ENCODE measurements at places on chromosomes 16 and 17. TPM values are rescaled to one million over a fixed set of nuclear protein-coding genes. Genes with fewer than 3 reads are reported as not detected.

- no peaks in the 10 kb centered on the region for H3K36me3 ChIP-seq
- H3K4me1 ChIP-seq: no peaks in the 10 kb centered on the region
- no peak overlapping the region for H3K27ac ChIP-seq
- no peak for DNase-seq
- no peak overlapping the region for H3K4me3 ChIP-seq
These were observed 151.1 kb upstream of the MYOCD start for GRCh38 chr17:12514596-12514995.

GRCh38 chr17:39745335-39746144 lies 7.8 kb downstream of the GRB7 start:
- H3K4me3 ChIP-seq: no peak overlapping the region
- H3K4me1 ChIP-seq: peaks cover 23% of the 10 kb centered on the region
- DNase-seq: no peak

DNA sequence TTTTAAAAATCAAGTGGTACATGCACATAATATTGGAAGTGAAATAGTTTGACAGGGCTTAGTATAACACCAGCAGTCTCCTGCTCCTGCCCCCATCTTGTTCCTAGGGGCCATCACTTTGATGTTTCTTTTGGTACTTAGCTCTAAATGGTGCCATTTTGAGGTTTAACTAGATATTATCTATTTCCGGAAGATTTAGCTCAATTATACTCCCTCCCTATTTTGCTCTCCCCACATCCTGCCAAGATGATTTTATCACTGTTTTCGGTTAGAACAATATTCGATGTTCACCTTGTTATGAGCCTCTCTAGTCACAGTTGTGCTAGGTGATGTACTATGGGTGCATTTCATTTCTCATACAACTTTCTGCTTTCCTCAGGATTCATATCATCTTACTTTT lies 20.0 kb upstream of the SLC35G3 start:
- DNase-seq: no peak
- H3K27ac ChIP-seq: no peak overlapping the region
- H3K36me3 ChIP-seq: no peaks in the 10 kb centered on the region

DNA sequence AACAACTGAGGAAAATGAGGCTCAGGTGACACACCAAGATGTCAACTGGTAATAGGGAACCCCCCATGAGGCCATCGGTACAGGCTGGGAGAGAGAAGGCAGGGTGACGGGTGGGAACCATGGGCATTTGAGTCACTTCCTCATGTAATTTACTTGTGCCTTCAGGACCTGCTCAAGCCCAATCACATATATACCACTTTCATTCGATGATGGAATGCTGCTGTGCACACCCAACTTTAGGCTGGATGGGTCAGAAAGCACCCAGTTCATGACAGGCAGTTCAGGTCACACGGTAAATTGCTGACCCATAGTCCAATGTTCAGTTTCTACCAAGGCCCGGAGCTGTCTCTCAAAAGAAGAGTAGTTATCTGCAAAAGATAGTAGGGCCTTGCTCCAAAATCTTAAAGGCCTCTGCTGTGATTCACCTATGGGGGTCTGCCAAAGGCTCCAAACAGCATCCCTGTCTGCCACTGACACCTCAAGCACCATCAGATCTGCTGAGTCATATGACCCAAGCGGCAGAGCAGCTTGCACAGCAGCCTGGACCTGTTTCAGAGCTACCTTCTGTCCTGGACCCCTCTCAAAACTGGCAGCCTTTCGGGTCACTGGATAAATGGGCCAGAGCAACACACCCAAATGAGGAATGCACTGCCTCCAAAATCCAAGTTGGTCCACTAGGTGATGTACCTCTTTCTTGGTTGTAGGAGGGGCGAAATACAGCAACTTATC lies 24.7 kb downstream of the ZZEF1 start:
- no peak overlapping the region for H3K4me3 ChIP-seq
- no peak overlapping the region for H3K27ac ChIP-seq
- H3K36me3 ChIP-seq: peaks cover 2% of the 10 kb centered on the region
- H3K4me1 ChIP-seq: no peaks in the 10 kb centered on the region

DNA sequence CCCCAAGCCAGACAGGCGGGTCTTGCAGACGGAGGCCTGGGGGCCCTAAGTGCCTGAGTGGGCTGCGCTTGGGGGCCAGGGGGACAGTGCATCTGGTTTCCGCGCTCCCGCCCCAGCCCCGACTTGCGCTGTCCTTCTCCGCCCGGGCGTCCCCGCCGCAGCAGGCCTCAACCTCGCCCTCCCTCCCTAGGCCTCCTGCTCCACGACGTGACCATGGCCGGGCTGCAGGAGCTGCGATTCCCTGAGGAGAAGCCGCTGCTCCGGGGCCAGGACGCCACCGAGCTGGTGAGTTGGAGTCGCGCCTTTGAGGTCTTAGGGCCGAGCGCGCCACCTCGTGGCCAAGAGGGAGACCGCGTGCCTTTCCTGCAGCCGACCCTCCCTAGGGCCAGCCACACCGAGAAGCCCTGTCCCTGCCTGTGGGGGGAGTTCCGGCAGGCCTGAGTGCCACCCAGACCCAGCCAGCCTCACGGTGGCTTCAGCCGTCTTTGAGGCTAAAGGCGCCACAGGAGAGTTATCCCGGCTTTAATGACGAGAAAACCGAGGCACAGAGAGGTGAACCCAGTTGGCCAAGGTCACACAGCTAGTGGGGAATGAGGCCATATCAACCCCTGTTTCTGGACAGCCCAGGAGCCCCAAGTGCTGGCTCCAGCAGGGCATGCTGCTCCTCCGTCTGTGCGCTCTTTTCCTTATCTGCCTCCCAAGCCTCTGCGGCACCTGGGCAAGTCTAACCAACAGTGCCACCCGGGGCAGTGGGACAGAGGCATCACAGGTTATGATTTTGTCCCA lies 12.2 kb upstream of the NDRG4 start:
- no peak overlapping the region for H3K4me3 ChIP-seq
- H3K4me1 ChIP-seq: peaks cover 4% of the 10 kb centered on the region
- DNase-seq: peak; percentile 56
- no peaks in the 10 kb centered on the region for H3K36me3 ChIP-seq

KCNJ18 gene
- not detected for total RNA-seq

GRCh38 chr16:57810197-57811031 lies 8.1 kb upstream of the KIFC3 start:
- no peaks in the 10 kb centered on the region for H3K27me3 ChIP-seq
- DNase-seq: peak; percentile 82
- peaks cover 54% of the 10 kb centered on the region for H3K4me1 ChIP-seq
- no peak overlapping the region for H3K4me3 ChIP-seq
- H3K36me3 ChIP-seq: no peaks in the 10 kb centered on the region

- H3K4me1 ChIP-seq: peaks cover 35% of the 10 kb centered on the region
- no peaks in the 10 kb centered on the region for H3K27me3 ChIP-seq
- peak overlapping the region; percentile 43 for H3K27ac ChIP-seq
- H3K4me3 ChIP-seq: no peak overlapping the region
These were observed 58.3 kb downstream of the WIPI1 start for GRCh38 chr17:68398691-68399637.

PGAP6 gene
- 35.4 TPM for total RNA-seq

PRSS53 gene
- 11.6 TPM for total RNA-seq

UTS2R gene
- not detected for total RNA-seq

DNA sequence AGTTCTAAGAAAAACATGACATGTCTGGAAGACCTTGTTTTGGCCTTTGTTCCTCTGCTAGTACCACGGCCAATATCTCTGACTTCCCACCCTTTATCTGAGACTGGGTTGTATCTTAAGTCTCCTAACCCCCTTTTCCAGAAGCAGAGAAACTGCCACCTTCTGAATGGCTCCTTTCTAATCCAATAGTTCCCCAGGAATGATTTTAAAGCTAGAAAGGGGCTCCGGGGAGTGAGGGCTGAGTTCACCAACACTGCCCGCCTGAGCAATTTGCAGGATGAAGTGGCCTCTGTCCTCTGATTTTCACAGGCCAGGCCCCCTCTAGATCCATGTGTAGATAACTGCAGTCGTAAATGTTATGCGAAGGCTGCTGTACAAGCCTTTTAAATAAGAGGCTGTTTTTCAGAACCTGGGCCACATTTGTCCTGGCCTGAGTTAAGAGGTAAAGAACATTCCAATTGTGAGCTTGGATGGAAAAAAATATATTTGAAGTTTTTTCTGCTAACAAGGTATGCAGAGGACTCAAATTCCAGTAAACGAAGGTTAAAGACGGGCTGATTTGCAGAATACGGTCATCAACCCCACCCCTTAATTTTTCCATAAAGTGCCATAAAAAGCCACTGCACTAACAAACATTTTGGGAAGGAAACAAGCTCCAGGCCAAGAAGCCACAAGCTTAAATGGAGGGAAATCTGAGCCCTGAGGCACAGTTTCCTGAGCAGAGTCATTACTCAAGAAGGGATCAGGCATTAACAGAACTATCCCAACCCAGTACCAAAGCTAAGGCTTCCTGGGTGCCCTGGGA lies 117.0 kb upstream of the MAF start:
- DNase-seq: no peak
- no peak overlapping the region for H3K4me3 ChIP-seq
- no peaks in the 10 kb centered on the region for H3K4me1 ChIP-seq
- no peak overlapping the region for H3K27ac ChIP-seq
- H3K27me3 ChIP-seq: no peaks in the 10 kb centered on the region
- H3K36me3 ChIP-seq: no peaks in the 10 kb centered on the region

GRCh38 chr17:7479213-7480088 lies at the start of gene ZBTB4:
TSS of gene ZBTB4 (minus strand) at chr17:7479631. CDS start at chr17:7466801, 12,830 bp downstream.
- no peaks in the 10 kb centered on the region for H3K27me3 ChIP-seq
- H3K4me1 ChIP-seq: peaks cover 25% of the 10 kb centered on the region
- H3K36me3 ChIP-seq: no peaks in the 10 kb centered on the region
- no peak for DNase-seq
- H3K4me3 ChIP-seq: peak within 1 kb of the TSS; percentile 94
- H3K27ac ChIP-seq: peak within 1 kb of the TSS; percentile 87

SLC16A5 gene
- 79.3 TPM for total RNA-seq

All from HCT116 (cell line).